ENCODE measurements at places on chromosomes 6 and 20.

GRCh38 chr6:37131960-37132253, 38.0 kb upstream of the PIM1 start:
- DNase-seq = no peak

- no peak for DNase-seq
Observed at GRCh38 chr6:73560853-73561407, 40.1 kb upstream of the EEF1A1 start.

- no peak for DNase-seq
Observed at GRCh38 chr6:31354158-31354863, 2.7 kb downstream of the HLA-B start.

DNA sequence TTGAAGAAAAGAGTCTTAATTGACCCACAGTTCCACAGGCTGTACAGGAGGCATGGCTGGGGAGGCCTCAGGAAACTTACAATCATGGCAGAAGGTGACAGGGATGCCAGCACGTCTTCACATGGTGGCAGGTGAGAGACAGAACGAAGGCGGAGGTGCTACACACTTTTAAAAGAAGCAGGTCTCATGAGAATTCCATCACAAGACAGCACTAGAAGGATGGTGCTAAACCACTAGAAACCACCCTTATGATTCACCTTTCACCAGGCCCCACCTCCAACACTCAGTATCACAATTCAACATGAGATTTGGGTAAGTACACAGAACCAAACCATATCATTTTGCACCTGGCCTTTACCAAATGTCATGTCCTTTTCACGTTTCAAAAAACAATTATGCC, 20.9 kb downstream of the TAGAP start:
- no peak for DNase-seq

GRCh38 chr6:14734416-14735340, 511.2 kb upstream of the JARID2 start:
- DNase-seq = no peak

Data from stimulated activated CD8-positive, alpha-beta memory T cell treated with anti-CD3 and anti-CD28 coated beads, Interleukin-4, amount 100 ng/mL, for 4 hours (primary cell).